ENCODE measurements at places on chromosomes 11 and 22.

DNA sequence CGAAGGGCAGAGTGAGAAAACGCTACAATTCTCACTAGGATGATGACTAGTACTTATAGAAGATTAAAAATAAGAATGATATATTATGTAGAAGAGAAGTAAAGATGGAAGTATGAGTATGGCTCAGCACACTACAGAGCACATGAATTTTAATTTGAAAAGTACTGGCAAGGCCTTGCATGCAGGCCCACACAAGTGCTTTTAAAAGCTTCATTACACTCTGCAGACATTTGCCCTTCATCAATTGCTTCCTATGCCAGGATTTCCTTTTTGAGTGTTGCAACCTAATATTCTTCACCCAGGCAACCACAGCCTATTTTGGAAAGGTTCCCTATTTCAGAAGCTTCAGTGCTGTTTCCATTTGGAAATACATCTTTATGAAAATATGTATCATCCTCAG is 81.1 kb downstream of the LARGE2 start:
- DNase-seq, result no peak

DNA sequence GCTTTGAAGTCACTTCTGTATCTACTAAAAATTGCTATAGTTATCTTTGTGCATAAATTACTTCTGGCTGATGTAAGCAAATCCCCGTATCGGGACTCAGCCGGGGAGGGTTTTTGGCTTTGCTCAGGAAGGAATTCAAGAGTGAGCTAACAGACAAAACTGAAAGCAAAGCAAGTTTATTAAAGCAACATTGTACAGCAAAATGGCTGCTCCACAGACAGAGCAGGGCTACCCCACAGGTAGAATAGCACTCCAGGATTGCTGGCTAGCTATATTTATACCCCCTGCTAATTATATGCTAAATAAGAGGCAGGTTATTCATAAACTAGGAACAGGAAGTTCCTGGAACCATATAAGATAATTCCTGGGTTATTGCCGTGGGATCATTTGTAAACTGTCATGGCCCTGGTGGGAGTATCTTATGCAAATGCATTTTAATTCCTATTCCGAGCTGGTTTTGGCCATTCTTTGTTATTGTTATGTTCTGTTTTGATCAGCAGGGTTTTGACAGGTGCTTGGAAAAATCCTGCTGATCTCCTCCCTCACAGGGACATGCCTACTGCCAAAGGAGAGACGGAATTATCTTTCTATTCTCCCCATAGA is 15.2 kb downstream of the MIF start:
- DNase-seq, result no peak

DNA sequence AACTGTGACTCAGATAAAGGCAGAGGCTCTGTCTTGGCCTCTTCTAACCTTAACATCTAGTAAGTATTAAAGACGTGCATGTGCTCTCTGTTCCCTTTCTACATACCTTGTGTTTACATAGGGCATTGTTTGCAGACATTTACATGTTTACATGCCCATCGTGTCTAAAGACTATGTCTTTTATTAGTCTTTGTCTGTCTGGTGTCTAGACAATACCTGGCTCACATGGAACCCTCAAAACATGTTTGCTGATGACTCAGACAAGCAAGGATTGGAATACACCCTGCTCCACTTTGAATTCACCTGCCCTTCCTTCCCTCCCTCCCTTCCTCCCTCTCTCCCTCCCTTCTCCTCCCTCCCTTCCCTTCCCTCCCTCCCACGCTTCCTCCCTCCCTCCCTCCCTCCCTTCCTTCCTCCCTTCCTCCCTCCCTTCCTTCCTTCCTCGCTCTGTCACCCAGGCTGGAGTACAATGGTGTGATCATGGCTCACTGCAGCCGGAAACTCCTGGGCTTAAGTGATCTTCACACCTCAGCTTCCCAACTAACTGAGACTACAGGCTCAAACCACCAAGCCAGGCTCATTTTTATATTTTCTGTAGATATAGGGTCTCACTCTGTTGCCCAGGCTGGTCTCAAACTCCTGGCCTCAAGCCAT is 23.7 kb upstream of the SORL1-AS1 start:
- no peak for DNase-seq

GRCh38 chr11:73229321-73229895 is 11.3 kb downstream of the P2RY2 start:
- no peak for DNase-seq

GRCh38 chr22:37443086-37443485 is 15.8 kb upstream of the ELFN2 start:
- no peak for DNase-seq

DNA sequence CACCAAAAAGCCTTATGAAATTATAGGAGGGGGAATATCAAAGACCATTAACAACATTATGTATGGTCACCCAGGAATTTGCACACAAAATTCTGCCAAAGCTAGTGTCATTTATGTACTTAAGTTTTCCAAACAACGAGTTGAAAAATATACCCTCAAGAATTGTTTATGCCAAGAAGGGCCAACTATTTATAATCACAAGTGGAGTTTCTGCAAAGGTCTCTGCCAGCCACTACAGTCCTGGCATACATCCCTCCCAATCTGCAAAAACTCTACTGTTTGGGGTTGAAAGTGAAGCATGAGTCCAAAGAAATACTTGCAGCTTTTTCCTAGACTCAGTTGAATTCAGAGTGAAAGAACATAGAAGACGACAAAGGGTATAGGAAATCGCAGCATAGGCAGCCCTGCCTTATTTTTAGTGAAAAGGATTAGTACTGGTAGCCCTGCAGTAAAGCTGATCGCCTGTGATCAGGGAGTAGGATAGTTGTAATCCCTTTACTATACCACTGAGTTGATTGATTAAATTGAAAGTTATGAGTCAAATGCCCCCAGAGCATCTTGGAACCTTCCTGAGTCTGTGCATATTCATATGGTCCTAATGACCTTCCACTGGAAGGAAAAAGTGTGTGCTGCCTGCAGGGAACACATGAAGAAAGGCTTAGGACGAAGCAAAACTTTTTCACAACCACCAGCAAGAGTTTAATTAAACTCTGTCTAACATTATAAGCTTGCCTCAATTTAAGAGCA is 144.0 kb downstream of the SPON1 start:
- no peak for DNase-seq

DNA sequence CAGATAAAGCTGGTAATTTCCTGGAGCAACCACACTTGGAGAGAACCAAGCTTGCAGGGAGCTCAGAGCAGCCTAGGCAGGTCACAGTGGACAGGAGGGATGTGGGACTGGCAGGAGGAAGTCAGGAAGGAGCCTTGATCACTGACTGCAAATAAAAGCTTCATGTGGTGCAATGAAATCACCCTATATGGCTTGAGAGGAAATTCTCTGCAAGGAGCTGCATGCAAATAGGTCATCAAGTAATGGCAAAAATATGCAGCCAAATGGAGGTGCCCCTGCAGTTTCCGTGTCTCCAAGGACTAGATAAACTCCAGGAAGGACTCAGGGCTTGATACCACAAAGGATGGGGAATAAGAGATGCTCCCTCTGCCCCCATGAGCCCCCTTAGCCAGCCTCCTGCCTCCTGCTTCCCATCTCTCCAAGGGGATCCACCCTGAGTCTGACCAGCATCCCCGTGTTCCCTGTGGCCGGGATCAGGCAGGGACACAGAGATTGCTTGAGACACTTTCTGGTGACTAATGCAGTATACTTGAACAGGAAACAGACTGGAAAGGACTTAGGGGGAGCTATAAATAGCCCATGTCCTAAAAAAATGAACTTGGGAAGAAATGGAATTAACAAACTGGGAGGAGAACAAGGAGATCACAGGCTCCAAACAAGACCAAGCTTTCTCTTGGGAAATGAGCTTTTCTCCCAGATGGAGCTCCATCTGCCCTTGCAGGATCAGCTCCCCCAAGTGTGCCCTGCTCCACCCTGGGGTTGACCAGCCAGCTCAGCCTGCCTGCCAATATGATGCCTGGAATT is 23.9 kb upstream of the MICAL2 start:
- DNase-seq, result no peak

DNA sequence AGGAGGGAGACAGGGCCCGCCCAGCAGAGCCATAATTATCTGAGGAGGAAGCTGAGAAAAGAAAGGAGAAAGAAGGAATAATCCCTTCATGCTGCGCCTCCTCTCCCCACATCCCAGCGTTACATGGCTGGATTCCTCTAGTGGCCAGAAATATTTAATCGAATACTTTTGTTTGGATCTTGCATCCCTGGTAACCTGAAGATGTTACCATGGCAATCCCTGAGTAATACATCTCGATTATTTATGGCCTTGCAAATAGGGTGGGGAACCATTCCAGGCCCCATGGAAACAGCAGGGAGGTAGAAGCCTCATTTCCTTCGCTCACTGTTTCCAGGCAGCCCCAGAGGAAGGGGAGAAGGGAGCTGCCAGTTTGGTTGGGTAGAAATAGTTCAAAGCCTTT is 357.7 kb downstream of the BUD13 start:
- DNase-seq, result no peak

DNA sequence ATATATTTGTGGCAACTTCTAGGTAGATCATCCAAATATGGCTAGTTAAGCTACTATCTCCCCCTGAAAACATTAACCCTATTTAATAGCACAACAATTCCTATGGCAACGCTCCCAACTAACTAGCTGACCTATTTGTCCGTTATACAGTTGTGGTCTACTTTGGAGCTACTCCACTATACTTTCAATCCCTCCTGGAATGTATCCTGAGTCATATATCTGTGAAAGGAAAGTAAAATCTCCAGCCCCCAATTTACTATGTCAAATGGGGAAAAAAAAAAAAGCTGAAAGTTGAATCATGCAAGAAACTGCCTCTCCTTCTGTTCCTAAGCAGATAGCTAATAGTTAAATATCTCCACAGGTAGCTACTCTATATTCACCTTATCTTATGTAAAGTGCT is 128.5 kb downstream of the CD44 start:
- no peak for DNase-seq

- no peak for DNase-seq
These were observed 1.0 kb downstream of the RASSF10 start for GRCh38 chr11:13009921-13010748.

- no peak for DNase-seq
These were observed 50.7 kb downstream of the ARHGEF12 start for GRCh38 chr11:120386774-120387371.

Measured in stimulated activated CD8-positive, alpha-beta memory T cell treated with anti-CD3 and anti-CD28 coated beads, Interleukin-7, amount 100 ng/mL, for 1 hour (primary cell).